Islet precursor cell (in vitro differentiated cells): ENCODE measurements at places on chromosomes 2 and 18.
A peak's percentile ranks its signal among the peaks of the same experiment; 100 is the strongest.

DNA sequence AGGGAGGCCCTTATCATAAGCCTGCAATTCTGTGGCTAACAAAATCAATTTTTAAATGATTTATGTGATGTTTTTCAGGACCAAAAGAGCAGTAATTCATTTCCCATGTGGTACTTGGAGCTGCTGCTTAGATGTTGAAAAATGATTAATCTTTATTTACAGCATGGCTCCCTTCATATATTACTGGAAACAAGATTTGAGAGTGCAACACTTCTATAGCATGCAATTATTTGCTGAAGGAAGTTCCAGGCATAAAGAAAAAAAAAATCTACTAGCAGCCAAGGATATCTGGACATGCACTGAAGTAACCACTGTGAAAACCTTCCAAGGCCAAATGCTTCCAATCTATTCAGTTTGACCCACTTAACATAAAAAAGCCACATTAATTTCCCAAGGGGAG is 186.3 kb downstream of the SLC8A1 start:
- no peak for DNase-seq

GRCh38 chr2:38218995-38219394 is 143.0 kb upstream of the CYP1B1 start:
- no peak for DNase-seq

DNA sequence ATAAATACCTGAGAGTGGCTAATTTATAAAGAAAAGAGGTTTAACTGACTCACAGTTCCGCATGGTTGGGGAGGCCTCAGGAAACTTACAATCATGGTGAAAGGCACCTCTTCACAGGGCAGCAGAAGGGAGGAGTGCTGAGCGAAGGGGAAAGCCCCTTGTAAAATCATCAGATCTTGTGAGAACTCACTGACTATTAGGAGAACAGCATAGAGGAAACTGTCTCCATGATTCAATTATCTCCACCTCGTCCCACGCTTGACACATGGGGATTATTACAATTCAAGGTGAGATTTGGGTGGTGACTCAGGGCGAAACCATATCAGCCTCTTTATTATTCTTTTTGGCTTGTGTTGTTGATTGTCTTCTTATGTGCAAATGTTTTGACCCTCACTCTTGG is 76.2 kb downstream of the WDR7 start:
- DNase-seq = no peak

DNA sequence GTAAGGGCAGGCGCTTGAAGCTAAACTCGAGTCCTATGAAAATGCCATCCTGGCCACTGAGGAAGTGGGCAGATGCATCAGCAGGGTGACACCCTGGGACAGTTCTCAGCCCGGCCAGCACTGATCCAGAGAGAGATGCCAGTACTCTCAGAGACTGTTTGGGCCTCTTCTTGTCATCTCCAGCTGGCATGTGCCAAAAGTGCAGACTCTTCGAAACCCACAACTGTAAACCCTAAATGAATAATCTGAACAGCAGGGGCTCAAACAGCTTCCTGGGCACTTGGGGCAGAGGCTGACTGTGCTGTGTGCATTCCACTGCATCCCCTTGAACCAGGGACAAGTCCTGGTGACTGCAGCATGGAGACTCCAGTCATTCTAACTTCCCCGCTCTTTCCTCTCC is 204.2 kb upstream of the SMAD2 start:
- no peak for DNase-seq

DNA sequence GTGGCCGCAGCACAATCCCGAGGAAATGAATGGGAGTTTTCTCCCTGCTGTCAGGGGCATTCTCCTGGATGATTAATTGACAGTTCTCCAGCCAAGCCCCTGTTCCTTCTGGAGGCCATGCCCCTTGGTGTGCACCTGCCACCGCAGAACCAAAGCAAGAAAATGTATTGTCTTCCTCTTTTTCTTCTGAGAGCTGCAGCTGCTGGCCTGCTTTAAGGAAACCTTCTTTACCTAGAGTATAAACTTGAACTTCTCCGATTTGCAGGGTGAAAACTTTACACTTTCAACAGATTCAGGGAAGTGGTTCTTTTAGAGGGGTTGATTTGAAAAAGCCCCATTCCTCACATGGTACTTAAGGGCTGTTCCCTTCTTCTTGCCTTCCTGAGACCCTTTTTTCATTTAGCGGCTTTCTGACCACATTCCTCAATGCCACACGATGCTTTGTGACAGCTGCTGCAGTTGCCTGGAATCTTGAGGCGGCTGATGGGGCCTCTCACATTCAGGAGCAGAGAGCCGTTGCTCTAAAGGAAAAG is 402.8 kb downstream of the TXNL1 start:
- DNase-seq = no peak

GRCh38 chr2:29502460-29502911 is 387.3 kb downstream of the CLIP4 start:
- DNase-seq = no peak

- DNase-seq = peak; percentile 96
Measured at GRCh38 chr2:173964565-173965371, 405 bp downstream of the SP3 start.

DNA sequence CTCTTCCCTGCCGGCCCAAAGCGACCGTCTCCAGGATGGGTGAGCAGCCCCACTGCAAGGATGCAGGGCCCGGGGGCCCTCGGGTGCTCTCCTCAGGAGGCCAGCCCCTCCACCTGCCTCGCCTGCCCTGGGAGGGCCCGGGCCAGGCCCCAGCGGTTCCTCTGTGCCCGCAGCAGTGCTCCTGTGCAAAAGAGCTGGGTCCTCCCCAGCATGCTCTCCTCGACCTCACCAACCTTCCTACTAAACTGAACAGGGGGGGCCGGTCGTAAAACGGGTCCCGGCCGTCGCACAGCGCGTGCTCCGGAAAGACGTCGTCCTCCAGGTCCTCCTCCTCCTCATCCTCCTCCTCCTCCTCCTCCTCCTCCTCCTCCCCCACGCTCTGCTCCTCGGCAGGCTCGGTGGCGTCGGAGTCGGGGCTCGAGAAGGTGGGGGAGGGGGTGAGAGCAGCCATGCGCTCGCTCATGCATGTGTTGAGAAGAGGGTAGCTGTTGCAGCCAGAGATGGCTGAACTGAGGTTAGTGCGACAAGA is 62.9 kb downstream of the KIF1A start:
- DNase-seq = no peak

DNA sequence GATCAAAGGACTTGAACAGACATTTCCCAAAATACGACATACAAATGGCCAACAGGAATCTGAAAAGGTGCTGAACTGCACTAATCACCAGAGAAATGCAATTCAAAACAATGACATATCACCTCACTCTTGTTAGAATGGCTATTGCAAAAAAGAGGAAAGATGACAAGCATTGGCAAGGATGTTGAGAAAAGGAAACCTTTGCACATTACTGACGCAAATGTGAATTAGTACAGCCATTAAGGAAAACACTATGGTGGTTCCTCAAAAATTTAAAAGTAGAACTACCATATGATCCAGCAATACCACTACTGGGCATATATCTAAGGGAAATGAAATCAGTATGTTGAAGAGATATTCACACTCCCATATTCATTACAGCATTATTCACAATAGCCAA is 57.7 kb upstream of the ASPRV1 start:
- DNase-seq = no peak

DNA sequence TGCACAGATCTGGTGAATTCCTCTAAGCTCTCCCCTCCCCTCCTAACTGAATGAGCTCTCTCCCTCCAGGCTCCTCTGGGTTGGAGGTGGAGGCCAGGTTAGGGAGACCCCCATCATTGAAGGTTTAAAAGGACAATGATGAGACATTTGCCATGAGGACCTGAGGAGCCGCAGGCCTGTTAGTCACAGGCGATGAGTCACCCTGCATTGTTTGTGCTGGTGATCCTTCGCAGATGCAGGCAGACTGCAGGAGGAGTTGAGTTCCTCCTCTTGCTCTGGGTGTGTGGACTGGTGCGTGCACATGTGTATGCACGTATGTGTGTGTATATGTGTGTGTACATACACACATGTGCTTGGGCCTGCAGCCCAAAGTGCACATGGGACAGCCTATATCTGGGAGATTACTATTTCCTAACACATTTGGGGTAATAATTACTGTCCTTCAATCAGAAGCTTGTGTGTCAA is 42.0 kb downstream of the MCFD2 start:
- DNase-seq = peak; percentile 97

- DNase-seq = peak; percentile 86
Measured at GRCh38 chr2:186570604-186571003, 19.3 kb upstream of the ITGAV start.

- no peak for DNase-seq
Measured at GRCh38 chr18:34710458-34710914, 388 bp downstream of the DTNA start.

DNA sequence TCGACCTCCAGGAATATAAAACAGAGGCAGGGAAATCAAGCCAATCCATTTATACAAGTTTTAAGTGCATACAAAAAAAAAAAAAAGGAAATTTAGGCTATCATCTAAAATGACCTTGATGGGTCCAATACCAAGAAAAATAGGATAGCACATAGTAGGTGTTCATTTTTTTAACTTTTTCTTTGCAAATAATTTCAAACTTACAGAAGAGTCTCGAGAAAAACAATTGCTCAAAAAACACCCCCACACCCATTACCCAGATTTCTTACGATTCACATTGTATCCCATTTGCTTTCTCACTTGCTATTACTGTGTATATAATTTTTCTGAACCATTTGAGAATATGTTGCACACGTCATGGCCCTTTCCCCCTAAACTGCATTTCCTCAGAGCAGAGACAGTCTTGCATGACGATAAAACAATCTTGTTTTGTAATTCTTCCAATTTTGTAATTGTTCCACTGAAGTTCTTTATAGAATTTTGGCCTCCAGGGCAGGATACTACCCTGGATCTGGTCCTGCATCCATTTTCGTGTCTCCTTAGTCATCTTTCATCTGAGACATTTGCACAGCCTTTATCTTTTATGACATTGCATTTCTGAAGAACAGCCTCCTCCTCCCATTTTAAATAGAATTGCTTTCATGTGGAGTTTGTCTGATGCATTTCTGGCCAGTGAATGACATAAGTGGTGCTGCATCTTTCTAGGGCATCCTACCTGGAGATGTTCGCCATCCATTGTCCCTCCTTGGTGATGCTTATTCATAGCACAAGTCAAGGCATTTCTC is 68.9 kb downstream of the CYB5A start:
- DNase-seq = no peak

- peak; percentile 33 for DNase-seq
Measured at GRCh38 chr2:108905906-108906305, 83.1 kb downstream of the EDAR start.

- DNase-seq = no peak
Measured at GRCh38 chr2:21643180-21643579, 519.4 kb downstream of the TDRD15 start.

GRCh38 chr18:23870676-23871380 is 143.7 kb upstream of the TTC39C start:
- no peak for DNase-seq

GRCh38 chr2:84888401-84889276 is 7.8 kb upstream of the TRABD2A start:
- peak; percentile 79 for DNase-seq

DNA sequence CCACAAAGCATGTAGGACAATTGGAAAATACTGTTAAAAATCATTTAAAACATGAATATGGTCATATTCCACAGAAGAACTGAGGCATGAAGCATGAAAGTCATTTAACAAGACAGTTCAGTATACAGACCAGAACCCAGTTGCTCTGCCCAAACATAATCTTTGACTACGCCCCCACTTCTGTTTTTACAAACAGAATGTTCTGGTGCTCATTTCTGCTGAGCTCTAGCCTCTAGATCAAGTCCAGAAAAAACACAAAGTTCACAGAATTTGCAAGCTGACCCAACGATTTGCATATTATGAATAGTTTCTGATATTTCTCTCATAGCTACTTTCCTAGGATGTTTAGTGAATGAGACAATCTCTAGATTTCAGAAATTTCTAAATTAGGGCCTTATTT is 424.9 kb downstream of the PID1 start:
- no peak for DNase-seq

DNA sequence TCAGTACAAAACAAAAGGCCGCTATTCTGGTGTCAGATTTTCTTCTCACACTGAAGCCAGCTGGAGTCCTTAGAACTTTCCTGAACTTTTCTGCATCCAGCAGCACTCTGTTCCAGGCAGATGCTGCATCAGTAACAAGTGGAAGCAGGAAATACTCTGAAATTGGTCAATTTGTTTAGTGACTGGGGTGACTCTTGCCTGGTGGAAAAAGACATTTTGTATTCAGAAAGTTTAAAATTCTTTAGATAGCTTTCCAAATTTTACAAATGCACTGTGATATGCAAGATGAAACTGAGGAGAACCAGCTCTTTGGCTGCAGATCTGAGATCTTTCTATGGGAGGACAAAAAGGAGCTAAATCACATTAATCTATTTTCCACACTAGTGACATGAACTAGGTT is 385.7 kb downstream of the NRXN1 start:
- no peak for DNase-seq

DNA sequence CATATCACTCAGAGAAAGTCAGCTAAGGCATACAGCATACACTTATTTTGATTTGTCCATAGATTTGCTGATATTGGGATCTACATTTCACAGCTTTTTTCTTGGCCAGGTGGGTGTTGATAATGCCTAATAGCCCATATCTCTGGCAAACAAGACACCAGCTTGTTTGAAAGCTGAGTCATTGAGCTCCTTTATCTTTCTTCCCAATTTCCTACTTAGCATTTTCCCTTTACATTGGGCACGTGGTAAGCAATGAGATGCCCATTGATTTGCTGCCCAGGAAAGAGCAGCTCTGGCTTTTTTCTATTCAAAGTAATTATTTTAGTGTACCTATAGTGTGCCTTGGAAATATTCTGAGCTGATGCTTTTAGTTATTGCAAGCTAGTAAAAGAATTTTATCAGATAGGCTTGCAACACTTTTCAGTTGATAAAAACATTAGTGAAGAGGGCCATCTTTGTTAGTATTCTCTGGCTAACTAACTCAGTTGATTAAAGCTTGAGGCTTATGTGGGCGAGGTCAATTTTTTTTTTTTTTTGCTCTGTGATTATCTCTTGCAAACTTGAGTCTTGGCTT is 79.6 kb downstream of the OSBPL6 start:
- DNase-seq = no peak

- peak; percentile 64 for DNase-seq
Measured at GRCh38 chr18:44828080-44828479, 147.4 kb downstream of the SETBP1 start.

- DNase-seq = no peak
Measured at GRCh38 chr2:203043226-203043625, 28.6 kb downstream of the NBEAL1 start.

DNA sequence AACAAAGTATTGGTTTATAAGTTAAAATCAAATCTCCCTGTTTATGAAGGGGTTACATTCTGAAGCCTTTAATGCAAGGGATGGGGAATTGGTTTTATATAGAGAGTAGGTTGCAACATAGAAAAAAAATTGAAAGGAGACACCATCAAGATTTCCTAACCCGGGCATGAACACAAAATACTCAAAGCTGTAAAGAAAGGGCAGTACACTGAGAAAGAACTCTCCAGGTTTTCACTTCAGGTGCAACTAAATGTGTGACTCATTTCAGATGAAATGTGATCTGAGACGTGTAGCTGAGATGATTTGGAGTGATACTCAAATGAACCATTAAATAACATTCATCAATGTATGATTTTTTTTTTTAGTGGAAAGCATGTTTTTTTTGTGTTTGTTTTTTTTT is 43.6 kb downstream of the SANBR start:
- no peak for DNase-seq
